Endothelial cell of umbilical vein (primary cell): ENCODE measurements at places on chromosomes 7 and 10.

- H3K4me1 ChIP-seq = no peaks in the 10 kb centered on the region
- H3K27ac ChIP-seq = no peak overlapping the region
- H3K4me3 ChIP-seq = no peak overlapping the region
- H3K36me3 ChIP-seq = no peaks in the 10 kb centered on the region
These were observed 198.7 kb downstream of the AHR start for GRCh38 chr7:17497136-17497535.

DNA sequence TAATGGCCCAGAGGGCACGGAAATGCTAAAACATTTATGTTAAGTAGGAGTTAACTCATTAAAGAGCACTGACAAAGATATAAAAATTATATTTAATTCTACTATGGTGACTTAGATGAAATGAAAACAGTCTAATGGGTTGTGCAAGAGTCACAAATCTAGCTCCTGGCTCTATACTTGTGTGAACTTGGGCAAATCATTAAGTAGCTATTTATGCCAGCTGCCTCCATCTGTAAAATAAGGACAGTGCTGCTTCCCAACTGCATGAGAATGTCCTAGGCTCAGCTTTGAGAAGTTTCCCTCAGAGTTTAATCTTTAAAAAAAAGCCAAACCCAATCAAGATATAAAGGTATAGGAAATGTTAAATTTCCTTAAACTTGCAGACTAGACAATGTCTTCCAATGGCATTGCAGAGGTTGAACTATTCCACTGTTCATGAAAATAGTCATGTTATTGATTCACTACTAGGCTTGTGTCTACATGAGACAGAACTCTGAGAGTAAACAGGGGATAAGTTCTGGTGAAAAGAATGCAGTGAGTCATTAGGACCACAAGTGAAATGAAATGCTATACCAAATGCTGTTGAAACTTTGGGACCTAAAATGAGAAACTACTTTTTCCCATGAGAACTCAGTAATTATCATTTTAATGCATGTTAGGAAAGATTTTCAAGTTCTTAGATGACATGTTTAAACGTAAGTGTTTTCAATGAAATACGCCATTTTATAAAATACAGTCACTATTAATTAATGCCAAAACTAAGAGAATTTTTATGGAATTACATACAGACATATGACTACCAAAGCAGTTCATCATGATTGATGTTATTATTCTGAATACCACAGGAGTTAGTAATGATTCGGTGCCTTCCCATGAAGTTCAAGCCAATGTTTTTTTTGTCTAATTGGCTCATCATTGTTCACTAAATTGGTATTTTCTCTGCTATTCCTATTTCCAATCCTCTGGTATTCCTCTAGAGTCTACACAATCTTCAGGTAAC lies 84.2 kb downstream of the CDK6 start:
- no peaks in the 10 kb centered on the region for H3K36me3 ChIP-seq
- peaks cover 21% of the 10 kb centered on the region for H3K4me1 ChIP-seq
- no peaks in the 10 kb centered on the region for H3K27me3 ChIP-seq
- H3K27ac ChIP-seq = peak overlapping the region; percentile 59

GRCh38 chr7:121871188-121871587 lies 1.8 kb upstream of the PTPRZ1 start:
- no peak overlapping the region for H3K4me3 ChIP-seq
- no peaks in the 10 kb centered on the region for H3K36me3 ChIP-seq
- H3K27me3 ChIP-seq = peaks cover 17% of the 10 kb centered on the region
- DNase-seq = no peak

GRCh38 chr7:85038466-85038865 lies 148.4 kb downstream of the SEMA3D start:
- no peaks in the 10 kb centered on the region for H3K4me1 ChIP-seq
- no peak overlapping the region for H3K4me3 ChIP-seq
- no peak for DNase-seq
- H3K27ac ChIP-seq = no peak overlapping the region
- no peaks in the 10 kb centered on the region for H3K27me3 ChIP-seq

- no peak for DNase-seq
- no peak overlapping the region for H3K27ac ChIP-seq
- no peak overlapping the region for H3K4me3 ChIP-seq
- no peaks in the 10 kb centered on the region for H3K36me3 ChIP-seq
- H3K4me1 ChIP-seq = no peaks in the 10 kb centered on the region
- no peaks in the 10 kb centered on the region for H3K27me3 ChIP-seq
These were observed 14.1 kb downstream of the CXCL12 start for GRCh38 chr10:44370731-44371248.

GRCh38 chr10:78728176-78728575 lies 340.6 kb upstream of the ZMIZ1 start:
- H3K27me3 ChIP-seq = peaks cover 20% of the 10 kb centered on the region
- H3K4me3 ChIP-seq = no peak overlapping the region
- H3K4me1 ChIP-seq = no peaks in the 10 kb centered on the region
- H3K36me3 ChIP-seq = no peaks in the 10 kb centered on the region
- no peak for DNase-seq

- H3K27me3 ChIP-seq = no peaks in the 10 kb centered on the region
- H3K36me3 ChIP-seq = peaks cover 38% of the 10 kb centered on the region
- H3K4me1 ChIP-seq = peaks cover 50% of the 10 kb centered on the region
- peak; percentile 96 for DNase-seq
- H3K4me3 ChIP-seq = no peak overlapping the region
- H3K27ac ChIP-seq = peak overlapping the region; percentile 81
These were observed 17.9 kb downstream of the JCAD start for GRCh38 chr10:30041196-30042105.

DNA sequence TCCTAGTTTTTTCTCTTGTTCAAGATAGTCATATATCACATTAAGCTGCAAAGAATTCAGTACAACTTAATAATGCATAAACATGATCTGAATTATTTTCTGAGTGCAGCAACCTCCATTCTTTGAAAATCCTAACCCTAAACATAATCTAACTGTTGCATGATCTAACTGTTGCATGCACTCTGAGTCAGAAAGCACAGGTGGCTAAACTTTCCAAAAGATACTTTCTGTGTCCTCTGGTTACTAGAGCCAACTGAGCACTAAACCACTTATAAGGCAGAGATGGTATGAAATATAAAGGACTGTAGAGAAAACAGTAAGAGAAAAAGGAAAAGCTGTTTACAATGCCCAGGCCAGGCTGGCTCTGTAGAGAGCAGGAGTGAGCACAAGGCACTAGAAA lies 23.0 kb upstream of the FAM133B start:
- H3K27me3 ChIP-seq = no peaks in the 10 kb centered on the region
- H3K36me3 ChIP-seq = no peaks in the 10 kb centered on the region
- H3K27ac ChIP-seq = no peak overlapping the region
- no peak for DNase-seq
- H3K4me3 ChIP-seq = no peak overlapping the region

DNA sequence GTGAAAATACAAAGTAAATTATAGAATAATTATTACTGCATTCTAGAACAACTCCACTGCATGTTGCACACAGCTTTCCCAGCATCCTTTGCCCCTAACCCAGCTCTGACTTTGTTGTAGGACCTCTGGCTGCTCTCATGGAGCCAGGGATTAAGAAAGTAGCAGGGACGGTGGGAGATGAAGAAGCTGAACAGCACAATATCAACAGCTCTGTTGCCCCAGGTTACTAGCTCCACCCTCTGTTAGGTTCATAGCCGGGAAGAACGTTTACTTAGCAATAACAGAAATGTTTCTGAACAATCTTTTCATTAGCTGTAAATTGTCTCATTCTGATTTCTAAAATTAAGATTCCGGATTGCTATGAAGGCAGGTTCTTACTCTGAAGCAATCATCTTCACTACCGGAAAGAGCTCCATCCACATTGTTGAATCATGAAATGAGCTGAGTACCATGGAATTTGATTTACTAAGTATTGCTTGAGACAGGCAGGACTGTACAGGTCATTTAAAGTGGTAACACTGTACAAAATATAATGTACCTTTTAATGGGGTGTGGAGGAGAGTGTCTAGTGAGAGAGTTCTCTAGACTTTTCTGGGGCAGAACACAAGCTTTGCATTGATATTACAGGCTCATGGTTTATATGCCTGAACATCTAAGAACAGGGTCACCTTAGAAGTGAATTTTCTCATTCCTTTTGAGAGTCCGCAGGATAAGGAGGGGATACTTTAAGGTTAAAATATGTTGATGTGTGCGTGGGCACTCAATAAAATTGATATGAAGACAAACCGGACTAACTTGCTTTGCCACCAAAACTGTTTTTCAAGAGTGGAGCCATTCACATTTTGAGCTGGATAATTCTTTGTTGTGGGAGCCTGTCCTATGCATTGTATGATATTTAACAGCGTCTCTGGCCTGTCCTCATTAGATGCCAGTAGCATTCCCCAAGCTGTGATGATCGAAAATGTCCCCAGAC lies 20.8 kb upstream of the RAB18 start:
- no peaks in the 10 kb centered on the region for H3K4me1 ChIP-seq
- no peak for DNase-seq
- H3K4me3 ChIP-seq = no peak overlapping the region
- no peaks in the 10 kb centered on the region for H3K27me3 ChIP-seq
- H3K36me3 ChIP-seq = no peaks in the 10 kb centered on the region
- H3K27ac ChIP-seq = no peak overlapping the region

- H3K4me1 ChIP-seq = peaks cover 19% of the 10 kb centered on the region
- H3K36me3 ChIP-seq = peaks cover 3% of the 10 kb centered on the region
- H3K27me3 ChIP-seq = no peaks in the 10 kb centered on the region
- peak overlapping the region; percentile 45 for H3K4me3 ChIP-seq
- H3K27ac ChIP-seq = peak overlapping the region; percentile 48
These were observed 5.0 kb downstream of the LRRC27 start for GRCh38 chr10:132336919-132337407.

- no peaks in the 10 kb centered on the region for H3K27me3 ChIP-seq
- DNase-seq = no peak
- no peaks in the 10 kb centered on the region for H3K36me3 ChIP-seq
- no peak overlapping the region for H3K4me3 ChIP-seq
- H3K27ac ChIP-seq = no peak overlapping the region
These were observed 158.4 kb downstream of the NEURL1 start for GRCh38 chr10:103651783-103652476.

GRCh38 chr7:119733127-119733879 lies 539.7 kb upstream of the KCND2 start:
- no peak overlapping the region for H3K27ac ChIP-seq
- no peaks in the 10 kb centered on the region for H3K27me3 ChIP-seq
- H3K4me1 ChIP-seq = no peaks in the 10 kb centered on the region
- H3K36me3 ChIP-seq = no peaks in the 10 kb centered on the region
- peak; percentile 52 for DNase-seq

DNA sequence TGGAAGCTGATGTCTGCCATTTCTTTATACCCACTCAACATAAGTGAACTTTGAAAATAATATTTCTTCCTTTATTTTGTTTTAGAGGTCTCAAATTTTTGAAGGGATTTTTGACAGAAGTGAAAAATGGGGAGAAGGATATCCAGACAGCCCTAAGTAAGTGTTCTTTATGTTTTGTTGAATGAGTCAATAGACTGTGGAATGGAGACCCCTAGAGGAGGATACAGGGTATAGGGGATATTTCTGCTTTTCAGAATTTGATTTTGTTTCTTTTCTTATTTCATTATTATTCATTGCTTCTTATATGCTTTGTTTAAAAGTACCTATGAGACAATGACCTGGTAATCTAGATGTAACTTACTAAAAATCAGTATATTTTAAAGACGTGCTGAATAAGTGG lies 34.4 kb downstream of the PLEKHA8 start:
- H3K27ac ChIP-seq = no peak overlapping the region
- peak; percentile 42 for DNase-seq
- peaks cover 10% of the 10 kb centered on the region for H3K36me3 ChIP-seq
- no peak overlapping the region for H3K4me3 ChIP-seq
- no peaks in the 10 kb centered on the region for H3K4me1 ChIP-seq

- H3K4me1 ChIP-seq = no peaks in the 10 kb centered on the region
- peaks cover 6% of the 10 kb centered on the region for H3K27me3 ChIP-seq
- no peak for DNase-seq
- no peak overlapping the region for H3K27ac ChIP-seq
- no peaks in the 10 kb centered on the region for H3K36me3 ChIP-seq
- no peak overlapping the region for H3K4me3 ChIP-seq
These were observed 140.3 kb downstream of the GPR85 start for GRCh38 chr7:112946350-112946749.

- no peak overlapping the region for H3K4me3 ChIP-seq
- H3K36me3 ChIP-seq = no peaks in the 10 kb centered on the region
- no peaks in the 10 kb centered on the region for H3K4me1 ChIP-seq
- H3K27me3 ChIP-seq = no peaks in the 10 kb centered on the region
- no peak for DNase-seq
These were observed 28.9 kb downstream of the MGAM start for GRCh38 chr7:142024547-142024946.

GRCh38 chr7:156609010-156609877 lies 31.3 kb upstream of the RNF32 start:
- H3K36me3 ChIP-seq = no peaks in the 10 kb centered on the region
- DNase-seq = peak; percentile 90
- peaks cover 14% of the 10 kb centered on the region for H3K4me1 ChIP-seq
- no peak overlapping the region for H3K4me3 ChIP-seq

GRCh38 chr7:6453734-6454133 lies 6.0 kb upstream of the DAGLB start:
- H3K4me3 ChIP-seq = no peak overlapping the region
- no peaks in the 10 kb centered on the region for H3K4me1 ChIP-seq

- peak; percentile 71 for DNase-seq
- no peaks in the 10 kb centered on the region for H3K36me3 ChIP-seq
- no peak overlapping the region for H3K4me3 ChIP-seq
- H3K27me3 ChIP-seq = no peaks in the 10 kb centered on the region
These were observed 20.9 kb downstream of the MORN4 start for GRCh38 chr10:97612386-97612785.

DNA sequence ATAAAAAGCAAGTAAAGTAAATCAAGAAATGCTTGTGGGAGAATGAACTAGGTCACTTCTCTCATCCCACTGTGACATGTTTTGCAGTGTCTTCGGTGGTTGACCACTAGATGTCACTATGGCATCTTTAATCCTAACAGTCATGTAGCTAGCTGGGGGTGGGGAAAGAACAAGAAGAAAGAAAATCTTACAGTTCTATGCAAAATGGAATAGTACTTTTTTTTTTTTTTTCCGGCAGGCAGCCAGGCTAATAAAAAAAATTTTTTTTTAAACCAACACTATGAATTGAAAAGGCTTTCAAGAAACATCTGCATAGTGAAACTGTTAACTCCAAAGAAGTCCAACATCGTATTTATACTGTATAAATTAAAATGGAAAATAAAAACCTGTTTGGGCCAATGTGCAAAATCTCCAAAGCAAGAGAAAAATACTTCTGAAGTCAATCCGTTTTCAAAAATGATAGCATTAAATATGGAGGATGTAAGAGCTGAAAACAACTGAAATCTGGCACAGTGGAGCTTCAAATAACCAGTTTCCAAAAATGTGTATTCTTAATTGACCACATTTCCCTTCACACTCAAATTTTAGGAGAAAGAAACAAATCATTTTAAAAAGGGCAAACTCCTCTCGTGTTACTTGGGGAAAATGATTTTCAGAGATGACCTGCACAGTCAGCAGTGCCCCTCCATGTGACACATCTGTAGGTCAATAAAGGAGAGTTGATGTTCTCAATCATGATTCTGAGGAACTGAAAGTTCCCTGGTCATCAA lies 38.5 kb downstream of the CDK1 start:
- peak; percentile 88 for DNase-seq
- H3K27ac ChIP-seq = peak overlapping the region; percentile 36
- H3K4me3 ChIP-seq = no peak overlapping the region
- H3K27me3 ChIP-seq = no peaks in the 10 kb centered on the region
- no peaks in the 10 kb centered on the region for H3K36me3 ChIP-seq

- H3K4me3 ChIP-seq = no peak overlapping the region
- no peaks in the 10 kb centered on the region for H3K27me3 ChIP-seq
- H3K36me3 ChIP-seq = no peaks in the 10 kb centered on the region
- H3K27ac ChIP-seq = no peak overlapping the region
- H3K4me1 ChIP-seq = no peaks in the 10 kb centered on the region
These were observed 645.0 kb upstream of the GALNT17 start for GRCh38 chr7:70486977-70487376.
